ENCODE measurements at places on chromosomes 16 and 17.

GRCh38 chr16:61730997-61731396 lies 305.2 kb downstream of the CDH8 start:
- no peak for DNase-seq

GRCh38 chr17:43368740-43369506 lies 29.9 kb upstream of the ARL4D start:
- peak; percentile 97 for DNase-seq

DNA sequence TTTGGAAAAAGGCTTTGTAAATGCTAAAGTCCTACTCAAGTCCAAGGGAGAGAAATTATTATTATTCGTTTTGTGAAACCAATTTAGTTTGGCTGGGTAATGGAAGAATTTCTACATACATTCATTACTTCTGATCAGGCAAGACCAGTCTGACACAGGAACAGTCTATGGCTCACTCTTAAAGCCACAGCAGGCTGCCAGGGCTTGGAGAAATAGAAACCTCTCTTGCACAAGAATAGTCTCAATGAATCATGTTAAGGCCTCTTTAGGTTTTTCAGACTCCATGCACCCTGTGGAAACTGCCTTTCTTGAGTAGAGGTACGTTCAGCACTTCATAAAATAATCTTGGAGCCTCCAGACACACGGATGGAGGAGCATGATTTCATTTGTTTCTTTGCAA lies 167.7 kb downstream of the IRX3 start:
- no peak for DNase-seq

DNA sequence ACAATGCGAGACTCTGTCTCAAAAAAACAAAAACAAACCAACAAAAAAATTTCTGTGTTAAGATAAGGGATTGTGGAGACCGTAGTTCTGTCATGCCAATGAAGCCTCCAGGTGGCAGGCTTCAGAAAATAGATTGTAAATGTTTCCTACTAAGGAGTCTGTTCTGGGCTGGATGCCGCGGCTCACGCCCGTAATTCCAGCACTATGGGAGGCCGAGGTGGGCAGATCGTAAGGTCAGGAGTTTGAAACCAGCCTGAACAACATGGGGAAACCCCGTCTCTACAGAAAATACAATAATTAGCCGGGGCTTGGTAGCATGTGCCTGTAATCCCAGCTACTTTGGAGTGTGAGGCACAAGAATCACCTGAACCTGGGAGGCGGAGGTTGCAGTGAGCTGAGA lies 4.4 kb upstream of the SNX29 start:
- DNase-seq = no peak

DNA sequence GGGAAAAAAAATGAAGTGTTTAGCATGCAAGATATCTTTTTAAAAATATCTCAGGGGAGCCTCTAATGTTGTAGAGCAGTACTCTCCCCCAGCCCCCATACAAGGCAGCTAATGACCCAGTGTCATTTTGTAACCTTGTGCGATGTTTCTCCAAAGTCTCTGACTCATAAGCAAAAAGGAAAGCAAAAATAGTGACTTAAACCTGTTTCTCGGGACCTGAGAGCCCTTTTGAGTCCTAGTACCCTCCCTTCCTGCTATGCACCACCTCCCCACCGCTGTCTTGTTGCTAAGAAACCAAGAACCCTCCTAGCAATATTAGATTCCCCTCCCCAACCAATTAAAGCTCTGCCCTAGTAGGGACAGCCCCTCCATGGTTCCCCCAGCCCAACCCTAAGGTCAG lies 2.8 kb downstream of the MYCBPAP start:
- no peak for DNase-seq

- DNase-seq = no peak
Observed at GRCh38 chr16:68081861-68082628, 3.1 kb upstream of the NFATC3 start.

DNA sequence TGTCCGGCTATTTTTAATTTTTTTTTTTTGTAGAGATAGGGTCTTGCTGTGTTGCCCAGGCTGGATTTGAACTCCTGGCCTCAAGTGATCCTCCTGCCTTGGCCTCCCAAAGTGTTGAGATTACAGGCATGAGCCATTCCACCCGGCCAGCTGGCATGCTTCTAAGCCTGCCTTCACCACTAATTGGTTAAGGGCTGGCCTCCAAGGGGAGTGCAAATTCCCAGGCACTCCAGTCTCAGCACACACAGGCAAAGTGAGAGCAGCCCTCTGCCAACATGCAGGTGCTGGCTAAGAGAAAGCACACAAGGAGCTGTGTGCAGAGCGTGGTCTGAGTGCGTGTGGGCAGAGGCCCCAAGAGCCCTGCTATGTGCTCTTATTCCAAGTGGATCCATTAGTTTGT lies 149.8 kb upstream of the HS3ST2 start:
- peak; percentile 55 for DNase-seq

- no peak for DNase-seq
Observed at GRCh38 chr16:80347002-80347401, 193.8 kb upstream of the DYNLRB2 start.

DNA sequence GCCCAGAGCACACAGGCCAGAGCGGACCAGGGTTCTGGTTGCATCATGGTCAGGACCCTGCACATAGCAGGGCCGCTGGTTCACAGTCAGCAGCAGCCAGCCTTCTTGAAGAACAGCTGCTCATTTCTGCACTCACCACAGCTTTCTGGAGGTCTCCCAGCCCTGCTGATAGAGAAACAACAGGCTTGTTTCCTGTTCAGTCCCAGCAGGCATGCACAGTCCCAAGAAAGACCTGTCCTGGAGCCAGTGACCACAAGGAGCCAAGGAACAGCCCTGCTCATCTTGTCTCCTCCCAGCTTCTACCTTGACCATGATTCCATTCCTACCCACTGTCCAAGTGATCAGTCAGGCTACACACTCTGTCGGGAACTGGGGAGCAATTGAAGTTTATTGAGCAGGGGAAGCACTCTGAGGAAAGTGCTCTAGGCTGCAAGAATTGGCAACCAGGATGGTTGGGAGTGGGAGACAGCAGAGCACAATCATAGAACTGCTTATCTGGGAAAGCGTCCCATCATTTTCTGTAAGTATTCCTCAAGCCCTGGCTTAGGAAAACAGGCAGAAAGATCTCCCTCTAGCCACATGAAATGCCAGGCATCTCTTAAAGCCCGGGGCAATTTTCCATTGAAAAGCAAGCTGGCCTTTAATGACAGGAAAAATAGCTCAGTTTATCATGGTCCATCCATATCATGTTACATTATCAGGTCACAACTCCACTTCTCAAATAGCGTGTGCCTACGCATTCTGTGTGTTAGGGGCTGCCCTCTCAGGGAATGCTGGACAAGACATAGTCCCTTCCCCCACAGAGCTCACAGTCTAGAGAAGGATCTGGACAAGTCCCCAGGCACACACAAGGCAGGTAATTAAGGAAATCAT lies 155.4 kb upstream of the FOXF1 start:
- DNase-seq = no peak

GRCh38 chr16:72410492-72410891 lies 238.5 kb upstream of the PMFBP1 start:
- no peak for DNase-seq

GRCh38 chr17:82374626-82375331 lies 3.2 kb downstream of the UTS2R start:
- no peak for DNase-seq

DNA sequence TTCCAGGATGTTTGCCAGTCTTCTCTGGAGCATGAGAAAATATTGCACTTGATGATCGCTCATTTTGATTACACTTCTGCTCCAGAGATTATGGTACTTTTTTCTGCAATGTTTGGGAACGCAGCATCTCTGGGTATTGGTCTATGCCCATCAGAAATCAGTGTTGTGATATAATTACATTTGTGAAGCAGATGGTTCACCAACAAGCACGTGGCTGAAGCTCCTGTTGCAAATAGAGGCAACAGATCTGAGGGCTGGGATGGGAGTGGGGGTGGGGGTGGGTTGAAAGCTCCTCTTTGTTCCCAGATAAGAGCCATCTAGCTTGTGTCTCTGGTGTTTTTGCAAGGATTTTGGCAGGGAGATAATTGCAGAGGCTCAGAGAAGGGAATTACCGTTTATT lies 252.3 kb downstream of the SHISA9 start:
- DNase-seq = peak; percentile 27

DNA sequence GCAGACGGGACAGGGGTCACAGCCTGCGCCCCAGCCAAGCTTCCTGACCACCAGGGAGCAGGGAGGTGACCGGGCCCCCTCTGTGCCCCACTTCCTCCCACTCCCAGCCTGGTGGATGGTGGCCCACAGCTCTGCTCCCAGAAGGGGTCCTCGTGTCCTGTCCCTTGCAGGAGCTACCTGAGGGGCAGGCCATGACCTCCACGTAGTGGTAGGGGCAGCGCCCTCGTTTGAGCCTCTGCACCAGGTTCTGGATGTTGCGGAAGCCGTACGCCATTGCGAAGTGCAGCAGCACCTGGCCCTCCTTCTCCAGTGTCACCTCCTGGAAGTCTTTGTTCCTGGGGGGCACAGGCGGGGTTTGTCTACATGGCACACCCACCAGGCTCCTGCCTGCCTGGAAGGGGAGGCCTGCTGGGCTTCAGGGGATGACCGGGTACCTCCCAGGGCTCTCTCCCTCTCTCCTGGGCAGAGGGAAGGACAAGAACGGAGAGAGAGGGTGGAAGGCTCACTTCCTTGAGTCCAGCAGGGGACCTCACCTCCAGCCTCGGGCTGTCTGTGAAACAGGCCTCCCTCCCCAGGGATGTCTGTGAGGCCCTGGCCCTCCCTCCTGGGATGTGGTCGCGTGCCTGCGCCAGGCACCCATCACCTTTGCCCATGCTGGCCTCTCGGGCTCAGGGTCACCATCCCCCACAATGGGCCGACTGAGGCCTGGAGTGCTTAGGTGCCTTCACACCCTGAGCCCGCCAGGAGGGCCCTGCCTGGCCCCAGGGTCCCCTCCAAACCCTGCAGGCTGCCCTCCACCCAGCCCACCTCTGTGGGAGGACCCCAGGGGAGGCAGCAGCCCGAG lies 4.0 kb downstream of the HAGHL start:
- no peak for DNase-seq

DNA sequence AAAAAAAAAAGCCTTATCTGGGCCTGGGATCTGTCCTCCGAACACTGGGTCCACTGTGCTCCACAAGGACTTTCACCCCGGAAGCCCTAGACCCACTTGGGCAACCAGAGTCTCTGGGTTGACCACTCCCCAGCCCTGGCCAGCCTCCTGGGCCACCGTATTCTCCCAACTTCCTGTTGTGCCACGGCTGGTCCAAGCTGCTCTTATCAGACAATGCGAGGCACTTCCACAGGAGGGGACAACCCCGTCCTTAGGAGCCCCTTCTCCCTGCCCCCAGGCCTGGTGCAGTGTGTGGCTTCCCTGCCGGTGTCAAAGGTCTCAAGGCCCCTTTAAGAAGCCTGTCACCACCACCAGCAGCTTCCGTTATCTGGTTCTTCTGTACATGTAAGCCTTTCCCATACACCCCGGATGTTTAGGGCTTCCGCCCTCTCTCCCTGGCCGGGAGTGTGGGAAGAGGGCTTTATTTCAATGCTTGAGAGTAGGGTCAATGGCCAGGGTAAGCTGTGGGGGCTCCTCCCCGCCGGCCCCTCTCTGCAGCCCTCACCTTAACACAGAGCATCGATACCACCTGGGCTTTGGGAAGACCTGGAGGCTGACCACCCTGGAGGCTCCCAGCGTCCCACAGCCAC lies 313.0 kb downstream of the SEC14L1 start:
- peak; percentile 75 for DNase-seq

GRCh38 chr17:1873418-1873817 lies 43.6 kb downstream of the RPA1 start:
- DNase-seq = no peak

DNA sequence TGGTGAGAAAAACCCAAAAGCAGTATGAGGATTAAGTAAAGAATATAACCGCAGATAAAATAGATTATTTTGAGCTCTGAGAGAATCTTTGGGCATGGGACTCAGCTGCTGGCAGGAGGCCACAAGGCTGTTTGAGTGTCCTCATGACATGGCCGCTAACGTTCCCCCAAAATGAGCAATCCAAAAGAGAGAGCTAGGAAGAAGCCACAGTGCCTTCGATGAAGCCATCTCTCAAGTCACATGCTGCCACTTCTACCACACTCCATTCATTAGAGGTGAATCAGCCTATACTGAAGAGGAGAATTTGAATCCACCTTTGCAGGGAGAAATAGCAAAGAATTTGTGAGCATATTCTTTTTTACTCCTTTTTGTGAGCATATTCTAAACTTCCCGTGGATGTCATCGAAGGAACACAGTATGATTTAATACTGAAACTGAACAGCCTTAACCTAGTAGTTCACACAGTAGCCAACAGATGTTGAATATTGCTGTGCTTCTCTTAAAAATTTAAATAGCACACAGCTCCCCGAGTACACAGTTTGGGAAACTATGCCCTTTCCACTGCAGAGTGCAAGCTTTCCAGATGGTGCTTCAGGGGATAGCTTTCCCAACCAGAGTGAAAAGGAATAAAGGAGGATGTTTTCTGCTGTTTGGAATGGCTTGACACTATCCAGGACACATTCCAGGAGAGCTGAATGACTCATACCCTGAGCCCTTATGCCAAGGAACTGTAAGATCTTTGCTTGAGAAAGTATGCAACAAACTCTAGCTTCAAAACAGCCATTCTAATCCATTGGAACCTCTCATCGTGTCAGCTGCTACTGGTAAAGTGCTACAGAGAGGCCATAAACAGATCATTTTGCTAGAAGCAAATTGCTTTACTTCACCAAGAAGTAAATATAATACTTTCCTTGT lies 33.9 kb downstream of the ANKFY1 start:
- DNase-seq = peak; percentile 97

- DNase-seq = peak; percentile 96
Observed at GRCh38 chr16:56814537-56815432, 50.2 kb upstream of the SLC12A3 start.

DNA sequence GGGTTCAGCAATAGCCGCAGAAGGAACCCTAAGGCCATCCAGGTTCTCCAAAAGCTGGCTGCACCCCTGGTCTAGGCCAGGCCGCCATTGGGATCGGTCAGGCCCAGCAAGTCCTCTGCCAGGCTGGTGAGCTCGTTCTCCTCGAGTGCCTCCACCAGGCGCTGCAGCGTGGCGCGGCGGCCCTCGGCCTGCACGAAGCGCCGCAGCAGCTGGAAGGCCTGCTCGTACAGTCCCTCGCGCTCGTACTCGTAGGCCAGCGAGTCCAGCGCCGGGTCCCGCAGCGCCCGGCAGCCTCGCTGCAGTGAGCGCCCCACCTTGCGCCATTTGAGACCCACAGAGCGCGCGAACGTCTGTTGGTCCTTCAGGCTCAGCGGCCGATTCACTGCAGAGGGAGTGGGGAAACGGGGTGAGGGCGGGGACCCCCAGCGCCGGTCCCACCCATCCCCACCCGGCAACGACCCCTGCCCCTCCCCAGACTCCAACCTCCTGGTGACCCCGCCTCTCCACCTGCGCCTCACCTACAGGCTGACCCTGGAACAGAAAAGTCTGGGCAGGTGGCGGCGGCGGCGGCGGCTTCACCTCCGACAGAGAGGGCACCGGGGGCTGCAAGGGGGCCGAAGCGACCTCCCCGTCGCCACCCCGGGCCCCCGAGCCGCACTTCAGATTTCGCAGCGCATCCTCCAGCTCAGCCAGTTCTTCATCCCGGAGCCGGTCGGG lies 3.9 kb upstream of the B3GNT9 start:
- peak; percentile 53 for DNase-seq

Measured in islet precursor cell (in vitro differentiated cells).